ENCODE measurements at places on chromosomes 3 and 15.

- DNase-seq, result no peak
These were observed 93.0 kb upstream of the IGSF10 start for GRCh38 chr3:151553888-151554287.

DNA sequence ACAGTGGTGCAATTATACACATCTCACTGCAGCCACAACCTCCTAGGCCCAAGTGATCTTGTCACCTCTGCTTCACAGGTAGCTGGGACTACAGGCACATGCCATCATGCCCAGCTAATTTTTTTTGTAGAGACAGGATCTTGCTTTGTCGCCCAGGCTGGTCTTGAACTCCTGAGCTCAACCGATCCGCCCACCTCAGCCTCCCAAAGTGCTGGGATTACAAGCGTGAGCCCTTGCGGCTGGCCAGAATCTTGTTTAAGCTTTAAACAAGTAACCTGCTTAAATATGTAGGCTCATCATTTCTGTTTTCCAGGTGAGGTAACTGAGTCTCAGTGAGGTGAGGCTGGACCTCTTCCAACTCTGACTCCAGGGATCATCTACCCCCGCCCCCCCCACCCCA is 7.7 kb upstream of the PSTPIP1 start:
- DNase-seq, result no peak

GRCh38 chr3:188700501-188700900 is 471.3 kb upstream of the TPRG1 start:
- DNase-seq, result no peak

GRCh38 chr3:190586631-190587011 is 72.7 kb downstream of the IL1RAP start:
- DNase-seq, result peak; percentile 12

GRCh38 chr3:155281912-155282311 is 11.6 kb downstream of the STRIT1 start:
- DNase-seq, result no peak

GRCh38 chr3:5531741-5532290 is 344.3 kb downstream of the EDEM1 start:
- no peak for DNase-seq

- DNase-seq, result peak; percentile 33
These were observed 6.7 kb downstream of the EPHA3 start for GRCh38 chr3:89113893-89114840.

GRCh38 chr3:11556851-11557644 is 86.7 kb downstream of the VGLL4 start:
- no peak for DNase-seq

GRCh38 chr3:45105855-45106671 is 40.1 kb downstream of the CDCP1 start:
- no peak for DNase-seq

GRCh38 chr3:192727032-192727847 is at the start of gene FGF12:
Gene FGF12, minus strand, starts transcription at chr3:192727541.
- DNase-seq, result no peak

DNA sequence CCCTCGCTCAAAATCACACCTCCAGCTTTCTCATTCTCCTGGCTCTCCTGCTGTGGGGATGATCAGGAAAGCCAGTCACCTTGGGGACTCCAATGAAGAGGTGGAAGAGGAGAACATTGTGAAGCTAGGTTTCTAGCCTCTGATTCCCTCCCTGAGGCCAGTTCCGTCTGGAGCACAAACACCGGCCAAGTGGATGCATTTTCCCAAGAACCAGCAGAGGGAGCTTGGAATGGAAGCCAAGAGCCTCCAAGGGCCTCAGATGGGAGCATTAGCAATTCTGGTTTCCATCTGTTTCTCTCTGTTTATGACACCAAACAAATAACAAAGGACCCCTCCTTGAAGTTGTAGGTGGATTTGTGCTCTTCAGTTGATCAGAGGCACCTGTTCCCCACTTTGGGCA is 40.6 kb upstream of the NMNAT3 start:
- no peak for DNase-seq

GRCh38 chr3:154430014-154430413 is at the start of gene GPR149:
Gene GPR149, minus strand, starts transcription at chr3:154430190. Its CDS starts 575 bp downstream, at chr3:154429615.
- no peak for DNase-seq

DNA sequence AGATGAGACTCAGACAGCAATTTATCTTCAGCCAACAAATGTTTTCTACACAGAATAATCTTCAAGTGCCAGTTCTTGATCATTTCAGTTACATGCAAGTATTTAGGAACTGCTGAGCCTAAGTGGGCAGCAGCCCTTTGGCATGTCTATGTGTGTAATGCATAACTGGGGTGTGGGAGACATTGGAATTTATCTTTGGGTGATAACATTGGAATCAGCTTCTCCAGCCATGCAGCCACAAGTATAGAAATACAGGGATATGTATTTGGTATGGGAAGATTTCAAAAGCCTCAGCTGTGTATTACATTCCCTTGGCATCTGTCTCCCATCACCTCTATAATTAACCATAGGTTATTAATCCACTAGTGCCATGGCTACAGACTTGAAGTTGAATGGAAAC is 63.4 kb upstream of the FOXP1 start:
- no peak for DNase-seq

DNA sequence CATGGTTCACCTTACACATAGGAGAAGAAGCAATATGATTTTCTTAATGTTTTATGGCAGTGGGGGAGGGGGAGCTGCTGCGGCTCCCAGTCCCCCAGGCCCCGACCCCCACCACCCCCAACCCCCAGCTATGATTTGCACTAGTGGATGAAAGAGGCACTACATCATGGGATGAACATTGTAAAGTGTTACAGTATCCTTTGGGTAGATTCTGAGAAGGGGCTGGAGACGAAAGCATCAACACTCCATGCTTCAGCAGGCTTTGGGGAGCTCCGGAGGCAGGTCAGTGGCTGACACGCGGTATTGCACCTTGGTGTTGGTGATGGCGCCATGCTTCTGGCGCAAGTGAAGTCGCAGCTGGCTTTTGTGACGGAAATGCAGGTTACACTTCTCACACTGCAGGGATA is 19.9 kb upstream of the RTP2 start:
- DNase-seq, result no peak

- no peak for DNase-seq
These were observed 293.0 kb downstream of the UBE2E2 start for GRCh38 chr3:23496165-23496564.

GRCh38 chr3:16395212-16395611 is 118.3 kb downstream of the RFTN1 start:
- DNase-seq, result no peak

GRCh38 chr15:57686657-57687056 is 19.9 kb upstream of the POLR2M start:
- DNase-seq, result no peak

DNA sequence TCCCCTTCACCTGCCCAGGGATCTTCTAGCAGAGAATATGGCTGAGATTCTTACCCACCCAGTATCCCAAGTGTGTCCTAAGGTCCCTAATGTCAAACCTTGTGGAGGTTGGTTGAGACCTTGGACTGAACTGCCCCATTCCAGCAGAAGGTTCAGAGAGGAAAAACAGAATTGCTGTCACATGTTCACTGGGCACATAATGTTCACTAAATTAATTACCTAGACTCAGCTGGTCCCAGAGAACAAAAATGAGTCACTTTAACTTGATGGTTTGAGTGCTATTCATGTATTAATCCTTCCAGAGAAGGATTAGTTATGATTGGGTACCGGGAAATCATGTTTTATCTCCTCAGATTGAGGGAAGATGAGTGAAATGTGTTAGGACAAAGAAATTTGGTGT is 171.3 kb upstream of the GADL1 start:
- DNase-seq, result no peak

- DNase-seq, result no peak
These were observed 28.6 kb upstream of the ITPKA start for GRCh38 chr15:41464889-41465580.

GRCh38 chr3:53863145-53863544 is 16.8 kb downstream of the IL17RB start:
- DNase-seq, result no peak

- DNase-seq, result peak; percentile 60
These were observed 15.4 kb upstream of the CSPG4 start for GRCh38 chr15:75727851-75728715.

- DNase-seq, result no peak
These were observed 7.2 kb upstream of the FAM174B start for GRCh38 chr15:92662762-92663161.

GRCh38 chr3:188394623-188395022 is 240.7 kb downstream of the LPP start:
- no peak for DNase-seq

DNA sequence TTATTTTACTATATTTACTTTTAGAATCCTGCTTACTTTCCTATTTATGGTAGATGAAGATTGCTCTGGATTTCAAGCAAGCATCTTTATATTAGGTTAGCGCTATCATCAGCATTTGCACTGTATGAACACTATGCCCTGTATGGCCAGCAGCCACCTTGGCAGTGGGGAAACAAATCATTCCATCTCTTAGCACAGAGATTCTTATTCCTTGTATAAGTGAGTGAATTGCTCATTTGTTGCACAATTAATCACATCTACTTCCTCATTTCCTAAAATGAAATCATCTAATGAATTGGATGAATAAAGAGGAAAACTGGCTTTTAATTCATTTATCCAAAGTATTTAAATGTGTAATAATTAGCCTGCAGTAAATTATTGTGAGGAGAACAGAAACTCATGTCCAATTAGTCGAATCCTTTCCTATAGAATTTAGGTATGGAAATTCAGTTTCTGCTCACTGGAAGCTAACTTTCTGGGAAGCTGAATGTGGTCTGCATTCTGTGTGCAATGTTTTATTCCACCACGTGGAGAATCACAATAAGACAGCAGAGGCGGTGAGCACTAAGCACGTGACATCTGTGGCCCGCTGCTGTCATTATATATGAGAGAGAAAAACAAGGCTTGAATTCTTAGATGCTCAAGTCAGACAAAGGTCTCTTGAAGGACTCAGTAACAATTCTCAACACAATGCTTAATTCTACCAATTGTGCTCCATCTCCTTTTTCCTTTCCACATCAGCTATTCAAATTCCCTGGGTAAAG is 93.4 kb downstream of the PEX5L start:
- DNase-seq, result no peak

GRCh38 chr3:140467796-140468315 is 210.0 kb upstream of the TRIM42 start:
- DNase-seq, result no peak

DNA sequence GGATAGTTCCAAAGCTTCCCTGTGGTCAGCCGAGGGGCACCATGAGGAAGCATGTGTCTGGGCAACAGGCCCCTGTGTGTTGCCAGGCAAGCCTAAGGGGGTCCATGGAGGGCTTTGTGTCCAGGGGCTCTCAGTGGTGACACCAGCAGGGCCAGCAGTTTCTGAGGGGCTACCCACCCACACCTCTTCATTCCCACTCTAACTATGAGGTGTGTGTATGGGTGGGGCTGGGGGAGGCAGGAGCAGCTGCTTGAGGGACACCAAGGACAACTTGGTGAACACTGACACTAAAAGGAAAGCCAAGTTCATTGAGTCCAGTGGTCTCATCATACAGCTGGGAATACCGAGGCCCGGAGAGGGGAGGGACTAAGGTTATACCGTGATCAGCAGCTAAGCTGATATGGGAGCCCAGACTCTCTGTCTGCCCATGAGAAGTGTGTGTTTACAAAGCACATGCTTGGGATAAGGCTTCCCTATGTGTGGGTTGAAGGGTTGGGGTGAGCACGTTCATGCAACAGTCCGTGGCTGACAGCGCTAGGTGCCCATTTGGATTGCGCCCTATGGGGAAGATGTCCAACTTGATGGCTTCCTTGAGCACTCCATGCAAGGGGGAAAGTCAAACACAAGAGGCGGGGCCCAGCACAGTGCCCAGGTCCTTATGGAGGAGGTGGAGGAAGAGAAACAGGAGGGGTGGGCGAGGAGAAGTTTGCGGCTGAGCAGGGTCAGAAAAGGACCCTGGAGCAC is 34.8 kb upstream of the CHRNB4 start:
- no peak for DNase-seq

GRCh38 chr15:38864122-38864521 is 299.5 kb upstream of the RASGRP1 start:
- no peak for DNase-seq

GRCh38 chr3:8962226-8962861 is 928 bp downstream of the RAD18 start:
- DNase-seq, result no peak

DNA sequence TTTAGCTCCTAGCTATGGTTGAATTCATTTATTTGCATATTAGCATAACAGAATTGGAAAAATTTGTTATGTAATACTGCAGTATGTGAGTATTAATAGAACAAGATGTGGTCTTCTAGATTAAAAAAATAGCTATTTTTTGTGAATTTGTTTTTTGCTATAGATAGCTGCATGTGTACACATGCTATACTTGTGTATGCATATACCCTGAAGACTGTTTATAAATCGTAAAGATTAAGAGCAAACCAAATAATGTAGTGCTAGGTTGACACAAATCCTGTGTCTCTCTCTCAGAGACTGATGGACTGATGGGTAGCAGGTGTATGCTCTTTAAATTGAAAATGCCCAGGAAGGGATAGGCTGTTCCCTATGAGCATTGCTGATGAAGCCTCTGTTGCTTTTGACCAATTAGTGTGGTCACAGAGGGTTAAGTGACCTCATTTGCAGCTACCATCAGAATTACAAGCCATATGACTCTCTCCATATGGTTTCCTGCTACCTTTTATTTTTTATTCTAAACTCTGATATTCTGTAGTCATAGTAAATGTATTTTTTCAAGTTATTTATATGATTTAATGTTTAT is 9.0 kb downstream of the PLCL2 start:
- no peak for DNase-seq

DNA sequence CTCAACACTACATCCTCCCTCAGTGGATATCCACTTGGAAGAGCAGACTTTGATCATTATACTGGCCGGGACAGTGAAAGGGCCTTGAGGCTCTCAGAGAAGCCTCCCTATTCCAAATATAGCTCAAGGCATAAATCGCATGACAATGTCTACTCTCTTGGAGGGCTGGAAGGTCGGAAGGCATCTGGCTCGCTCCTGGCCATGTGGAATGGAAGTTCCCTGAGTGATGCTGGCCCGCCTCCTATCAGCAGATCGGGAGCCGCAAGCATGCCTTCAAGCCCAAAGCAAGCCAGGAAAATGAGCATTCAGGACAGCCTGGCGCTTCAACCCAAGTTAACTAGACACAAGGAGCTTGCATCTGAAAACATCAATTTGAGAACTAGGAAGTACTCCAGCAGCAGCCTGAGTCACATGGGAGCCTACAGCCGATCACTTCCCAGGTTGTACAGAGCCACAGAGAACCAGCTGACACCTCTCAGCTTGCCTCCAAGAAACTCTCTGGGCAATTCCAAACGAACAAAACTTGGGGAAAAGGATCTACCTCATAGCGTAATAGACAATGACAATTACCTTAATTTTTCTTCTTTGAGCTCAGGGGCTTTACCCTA is 25.4 kb downstream of the PHLDB2 start:
- DNase-seq, result no peak

GRCh38 chr15:100330629-100331215 is 11.1 kb downstream of the ADAMTS17 start:
- no peak for DNase-seq

GRCh38 chr3:89521328-89521727 is 413.9 kb downstream of the EPHA3 start:
- no peak for DNase-seq

DNA sequence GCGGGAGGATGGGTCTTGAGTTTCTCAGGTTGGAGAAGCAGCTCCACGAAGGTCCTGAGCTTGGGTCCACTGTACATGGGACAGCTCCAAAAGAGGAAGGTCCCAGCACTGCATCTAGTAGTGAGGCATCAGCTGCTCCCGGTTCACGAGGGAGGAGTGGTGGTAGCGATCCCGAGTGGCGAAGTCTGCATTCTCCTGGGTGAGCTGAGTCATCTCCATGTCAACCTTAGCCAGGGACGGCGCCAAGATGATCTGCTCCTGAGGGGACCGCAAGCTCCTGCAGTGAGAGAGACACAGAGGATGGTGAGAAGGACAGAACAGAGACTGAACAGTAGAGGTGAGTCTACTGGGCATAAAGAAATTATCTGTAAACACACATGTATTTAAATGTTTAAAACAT is 28.0 kb upstream of the HEG1 start:
- DNase-seq, result no peak
